ENCODE measurements at places on chromosomes 1 and 21. TPM values are rescaled to one million over a fixed set of nuclear protein-coding genes. Genes with fewer than 3 reads are reported as not detected.

The S100A7 gene
- not detected for total RNA-seq

The HPCAL4 gene
- 0.19 TPM for total RNA-seq

The ARHGEF10L gene
- 4.6 TPM for total RNA-seq

The FAAH gene
- total RNA-seq = 1.5 TPM

All from A375 (cell line).